Upper lobe of right lung (tissue), 1 donor: ENCODE measurements at places on chromosomes 3 and 15.

GRCh38 chr3:76859596-76859995 is 180.3 kb upstream of the ROBO2 start:
- DNase-seq: no peak
- H3K27ac ChIP-seq: no peak overlapping the region
- no peaks in the 10 kb centered on the region for H3K27me3 ChIP-seq
- H3K4me3 ChIP-seq: no peak overlapping the region
- H3K36me3 ChIP-seq: no peaks in the 10 kb centered on the region
- no peaks in the 10 kb centered on the region for H3K4me1 ChIP-seq

DNA sequence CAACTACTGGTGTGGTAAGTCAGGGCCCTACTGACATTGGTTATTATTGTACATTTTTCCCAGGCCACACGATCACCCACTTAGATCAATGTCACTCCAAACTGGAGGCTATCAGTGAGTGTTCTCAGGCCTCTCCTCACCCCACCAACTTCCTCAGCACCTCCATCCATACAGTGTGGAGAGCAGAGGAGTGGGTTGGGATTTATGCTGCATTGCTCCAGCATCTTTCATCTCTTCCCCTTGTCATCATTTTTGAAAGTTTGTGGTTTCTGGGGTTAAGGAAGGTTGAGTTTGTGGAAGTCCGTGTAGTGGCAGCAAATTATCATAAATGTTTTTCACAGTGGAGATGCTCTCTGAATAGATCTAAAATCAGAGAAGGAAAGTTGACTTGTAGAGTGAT is 60.2 kb downstream of the TLNRD1 start:
- H3K4me1 ChIP-seq: no peaks in the 10 kb centered on the region
- no peak overlapping the region for H3K4me3 ChIP-seq
- H3K36me3 ChIP-seq: no peaks in the 10 kb centered on the region
- DNase-seq: no peak
- no peaks in the 10 kb centered on the region for H3K27me3 ChIP-seq

DNA sequence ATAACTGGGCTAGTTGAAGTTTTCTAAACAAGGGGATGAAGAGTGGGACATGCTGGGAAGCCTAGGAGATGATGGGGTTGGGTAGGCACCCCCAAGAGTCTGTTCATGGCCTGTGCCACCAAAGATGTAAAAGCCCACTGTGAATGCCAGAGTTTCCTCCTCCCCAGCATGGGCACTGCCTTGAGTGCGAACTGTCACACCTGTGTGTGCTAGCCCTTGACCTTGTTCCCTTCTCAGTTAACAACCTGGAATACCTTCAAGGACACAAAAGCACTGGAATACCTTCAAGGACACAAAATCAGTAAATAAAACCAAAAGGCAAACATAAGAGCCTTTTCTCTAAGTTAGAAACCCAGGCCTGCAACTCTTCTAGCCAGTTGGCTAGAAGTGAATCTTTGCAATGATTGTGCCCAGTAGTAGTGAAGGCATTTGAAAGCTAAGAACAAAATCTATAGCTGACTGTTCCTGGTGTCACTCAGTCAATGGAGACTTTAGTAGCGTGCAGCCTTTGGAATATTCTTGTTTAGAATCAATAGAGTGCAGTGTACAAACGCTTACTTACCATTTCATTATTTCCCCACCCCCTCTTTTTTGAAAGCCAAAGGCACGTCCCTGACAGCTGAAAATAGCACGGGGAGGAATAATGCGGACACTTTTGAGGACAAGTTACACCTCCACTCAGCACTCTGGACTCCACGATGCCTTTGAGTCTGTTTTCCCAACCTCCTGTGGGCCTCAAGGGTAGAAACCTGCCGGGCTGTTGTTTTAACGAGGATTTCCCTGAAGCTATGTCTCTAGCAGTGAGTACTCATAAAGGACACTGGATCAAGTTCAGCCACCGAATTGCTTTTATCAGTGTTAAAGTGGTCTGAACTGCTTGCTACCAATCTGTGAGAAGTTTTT is 24.2 kb downstream of the PSMD6 start:
- H3K36me3 ChIP-seq: peaks cover 92% of the 10 kb centered on the region
- H3K27me3 ChIP-seq: no peaks in the 10 kb centered on the region
- no peaks in the 10 kb centered on the region for H3K4me1 ChIP-seq
- no peak overlapping the region for H3K4me3 ChIP-seq

DNA sequence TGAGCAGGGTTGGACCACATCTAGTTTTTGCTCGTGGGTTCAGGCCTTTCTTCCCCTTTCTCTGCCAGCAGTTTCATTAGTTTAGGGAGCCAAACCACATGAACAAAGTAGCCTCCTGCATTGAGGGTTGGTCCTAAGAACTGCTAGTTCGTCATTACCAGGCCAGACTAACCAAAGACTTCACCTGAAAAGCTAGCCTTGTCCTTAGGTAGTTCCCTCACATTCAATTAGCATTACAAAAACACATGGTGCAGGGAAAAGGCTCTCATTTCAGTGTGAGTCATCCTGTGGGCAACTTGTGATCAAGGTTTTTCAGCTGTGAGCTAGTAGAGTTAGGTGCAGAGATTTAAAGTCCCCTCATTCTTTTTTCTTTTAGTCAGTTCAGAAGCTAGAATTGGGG is 279.3 kb upstream of the CTNNB1 start:
- H3K27me3 ChIP-seq: no peaks in the 10 kb centered on the region
- H3K4me1 ChIP-seq: peaks cover 2% of the 10 kb centered on the region
- no peak overlapping the region for H3K27ac ChIP-seq
- DNase-seq: no peak
- no peaks in the 10 kb centered on the region for H3K36me3 ChIP-seq
- no peak overlapping the region for H3K4me3 ChIP-seq

DNA sequence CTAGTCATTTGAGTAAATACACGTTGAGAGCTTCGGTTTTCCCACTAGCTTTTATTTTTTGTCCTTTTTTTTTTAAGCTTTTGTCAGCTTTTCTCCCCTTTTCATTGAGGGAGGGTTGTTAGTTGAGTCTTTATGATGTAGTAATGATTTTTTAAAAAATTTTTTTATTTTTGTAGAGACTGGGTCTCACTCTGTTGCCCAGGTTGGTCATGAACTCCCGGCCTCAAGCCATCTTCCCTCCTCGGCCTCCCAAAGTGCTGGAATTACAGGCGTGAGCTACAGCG is 688 bp downstream of the ZSCAN2 start:
- peak overlapping the region; percentile 93 for H3K4me3 ChIP-seq
- DNase-seq: no peak
- H3K27ac ChIP-seq: no peak overlapping the region

DNA sequence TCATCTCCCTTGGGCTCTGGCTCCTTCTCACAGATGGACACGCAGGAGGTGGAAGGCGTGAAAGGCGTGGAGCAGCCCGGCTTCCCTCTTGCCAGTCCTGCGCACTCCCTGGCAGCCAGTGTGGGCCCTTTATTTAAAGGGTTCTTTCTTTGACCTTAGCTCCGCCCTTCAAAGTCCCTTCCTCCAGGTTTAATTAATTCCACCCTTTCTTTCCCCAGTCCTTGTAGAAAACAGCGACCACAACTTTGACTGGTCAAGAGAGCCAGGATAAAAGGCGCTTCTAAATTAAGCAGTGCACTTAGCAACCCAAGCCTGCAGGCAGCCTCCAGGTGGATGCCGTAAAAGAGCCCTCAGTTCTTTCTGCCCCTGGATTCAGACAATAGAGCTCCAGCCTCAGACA is at the start of gene HDC:
Gene HDC, minus strand, starts transcription at position 107 of the 400 bp plus-strand sequence. Its CDS starts 103 bp downstream, at position 4.
- no peak within 1 kb of the TSS for H3K4me3 ChIP-seq
- no peaks in the 10 kb centered on the region for H3K4me1 ChIP-seq
- no peak for DNase-seq
- H3K36me3 ChIP-seq: no peaks in the 10 kb centered on the region
- H3K27me3 ChIP-seq: peaks cover 6% of the 10 kb centered on the region

GRCh38 chr15:45395943-45396342 is 17.6 kb upstream of the GATM start:
- DNase-seq: no peak
- no peak overlapping the region for H3K27ac ChIP-seq
- peaks cover 9% of the 10 kb centered on the region for H3K27me3 ChIP-seq
- no peak overlapping the region for H3K4me3 ChIP-seq
- H3K36me3 ChIP-seq: no peaks in the 10 kb centered on the region
- H3K4me1 ChIP-seq: peaks cover under 1% of the 10 kb centered on the region

DNA sequence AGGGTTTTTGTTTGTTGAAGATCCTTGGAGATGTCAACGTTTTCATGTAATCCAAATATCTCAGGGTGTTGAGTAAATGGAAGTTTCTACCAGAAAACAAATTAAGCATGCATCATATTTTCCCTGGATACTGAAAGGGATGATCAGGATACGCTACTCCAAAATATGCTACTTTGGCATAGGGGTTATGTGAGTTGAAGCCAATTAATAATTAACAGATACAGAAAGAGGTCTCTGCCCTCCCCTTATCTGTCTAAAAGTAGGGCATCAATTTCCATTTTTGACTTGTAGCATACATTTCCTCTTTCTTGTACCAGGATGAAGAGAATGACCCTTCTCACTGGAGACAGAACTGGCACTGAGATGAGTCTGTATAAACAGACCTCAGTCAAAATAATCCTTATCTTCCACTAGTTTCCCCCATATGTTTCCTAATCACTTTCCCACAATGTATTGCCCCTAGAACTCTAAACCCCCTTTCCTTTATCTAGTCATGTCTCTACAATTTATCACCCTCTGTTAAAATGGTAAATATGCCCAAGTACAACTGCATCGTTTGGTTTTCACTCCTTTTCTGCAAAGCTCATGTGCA is 17.4 kb upstream of the ASB14 start:
- DNase-seq: no peak
- no peaks in the 10 kb centered on the region for H3K36me3 ChIP-seq
- H3K4me1 ChIP-seq: no peaks in the 10 kb centered on the region
- H3K4me3 ChIP-seq: no peak overlapping the region

GRCh38 chr3:167671878-167672427 is 18.2 kb upstream of the WDR49 start:
- no peak for DNase-seq
- H3K4me1 ChIP-seq: no peaks in the 10 kb centered on the region
- H3K27ac ChIP-seq: no peak overlapping the region
- H3K36me3 ChIP-seq: peaks cover 17% of the 10 kb centered on the region
- H3K27me3 ChIP-seq: no peaks in the 10 kb centered on the region

GRCh38 chr15:66241087-66241907 is 12.3 kb downstream of the MEGF11 start:
- no peak overlapping the region for H3K4me3 ChIP-seq
- no peak for DNase-seq
- H3K27me3 ChIP-seq: no peaks in the 10 kb centered on the region
- no peaks in the 10 kb centered on the region for H3K4me1 ChIP-seq
- no peak overlapping the region for H3K27ac ChIP-seq

DNA sequence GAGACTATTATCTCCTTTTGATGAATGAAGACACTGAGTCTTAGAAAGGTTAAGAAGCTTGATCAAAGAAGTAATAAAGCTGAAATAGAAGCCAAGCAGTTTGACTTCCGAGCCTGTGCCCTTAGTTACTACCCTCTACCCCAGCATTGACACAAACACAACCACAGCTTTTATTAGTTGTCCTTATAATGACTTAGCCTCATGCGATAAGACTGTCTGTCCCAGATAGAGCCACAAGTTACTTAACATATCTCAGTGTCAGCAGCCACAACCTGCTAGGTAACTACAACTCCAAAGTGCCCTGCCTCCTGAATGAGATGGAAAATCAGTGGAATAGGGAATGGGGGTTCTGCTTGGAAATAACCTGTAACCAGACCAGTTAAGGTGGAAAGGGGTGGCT is 781.6 kb upstream of the CFAP20DC start:
- H3K36me3 ChIP-seq: no peaks in the 10 kb centered on the region
- no peaks in the 10 kb centered on the region for H3K4me1 ChIP-seq
- no peaks in the 10 kb centered on the region for H3K27me3 ChIP-seq
- no peak overlapping the region for H3K27ac ChIP-seq
- no peak overlapping the region for H3K4me3 ChIP-seq
- DNase-seq: no peak

- no peak for DNase-seq
- no peak overlapping the region for H3K27ac ChIP-seq
- no peak overlapping the region for H3K4me3 ChIP-seq
Observed at GRCh38 chr15:28105793-28106192, 6.7 kb upstream of the OCA2 start.

DNA sequence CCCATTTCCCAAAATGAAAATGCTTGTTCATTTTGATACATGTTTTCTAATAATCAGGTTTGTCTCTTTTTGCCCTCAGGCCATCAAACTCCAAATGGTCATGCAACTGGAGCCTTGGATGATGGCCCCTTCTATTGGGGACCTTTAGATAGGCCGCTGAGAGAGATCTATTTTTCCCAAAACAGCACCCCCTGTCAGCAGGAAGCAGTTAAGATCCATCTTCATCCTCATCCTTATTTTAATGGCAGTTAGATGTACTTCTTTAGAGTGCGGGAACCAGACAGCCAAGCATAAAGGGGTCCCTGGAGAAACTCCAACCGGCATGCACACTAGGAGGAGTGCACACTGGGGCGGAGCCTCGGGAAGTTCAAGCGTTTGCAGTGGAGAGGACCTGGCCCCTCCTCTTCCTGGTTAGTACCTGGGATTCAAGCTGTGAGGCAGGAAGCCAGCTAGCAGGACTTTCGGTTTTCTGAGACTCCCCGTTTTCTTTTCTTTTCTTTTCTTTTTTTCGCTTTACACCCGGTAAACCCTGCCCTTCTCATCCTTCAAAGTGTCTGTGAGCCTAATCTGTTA is 31.9 kb upstream of the STRIT1 start:
- no peak for DNase-seq
- no peaks in the 10 kb centered on the region for H3K4me1 ChIP-seq
- H3K27me3 ChIP-seq: no peaks in the 10 kb centered on the region
- no peaks in the 10 kb centered on the region for H3K36me3 ChIP-seq

DNA sequence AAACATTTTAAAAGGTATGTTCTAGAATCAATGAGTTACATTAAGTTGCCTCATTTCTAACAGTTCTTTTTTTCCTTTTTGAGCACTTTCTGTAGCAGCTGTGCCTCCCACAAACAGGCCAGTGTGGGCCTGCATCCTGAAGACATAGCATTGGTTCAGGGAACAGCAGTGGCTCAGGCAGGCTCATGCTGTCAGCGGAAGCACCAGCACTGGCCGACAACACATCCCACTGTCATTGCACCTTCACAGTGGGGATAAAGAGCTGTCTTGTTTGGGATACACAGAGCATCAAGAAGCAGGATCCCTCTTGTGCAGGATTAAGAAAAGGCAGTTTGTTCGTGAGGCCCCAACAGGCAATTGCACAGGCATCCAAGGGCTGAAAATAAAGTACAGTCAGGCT is 123.3 kb downstream of the MOBP start:
- H3K27me3 ChIP-seq: no peaks in the 10 kb centered on the region
- H3K27ac ChIP-seq: no peak overlapping the region
- DNase-seq: no peak

- H3K36me3 ChIP-seq: no peaks in the 10 kb centered on the region
- H3K27ac ChIP-seq: no peak overlapping the region
- no peaks in the 10 kb centered on the region for H3K27me3 ChIP-seq
- H3K4me1 ChIP-seq: no peaks in the 10 kb centered on the region
- DNase-seq: no peak
- H3K4me3 ChIP-seq: no peak overlapping the region
Observed at GRCh38 chr3:66980791-66981190, 17.3 kb upstream of the KBTBD8 start.

- H3K4me3 ChIP-seq: no peak overlapping the region
- no peak for DNase-seq
- H3K27me3 ChIP-seq: no peaks in the 10 kb centered on the region
- H3K4me1 ChIP-seq: peaks cover 33% of the 10 kb centered on the region
Observed at GRCh38 chr3:37945807-37946530, 44.6 kb upstream of the VILL start.
